ENCODE measurements at places on chromosomes 2 and 18.

- no peak for DNase-seq
Observed at GRCh38 chr18:70468861-70469547, 180.2 kb downstream of the SOCS6 start.

DNA sequence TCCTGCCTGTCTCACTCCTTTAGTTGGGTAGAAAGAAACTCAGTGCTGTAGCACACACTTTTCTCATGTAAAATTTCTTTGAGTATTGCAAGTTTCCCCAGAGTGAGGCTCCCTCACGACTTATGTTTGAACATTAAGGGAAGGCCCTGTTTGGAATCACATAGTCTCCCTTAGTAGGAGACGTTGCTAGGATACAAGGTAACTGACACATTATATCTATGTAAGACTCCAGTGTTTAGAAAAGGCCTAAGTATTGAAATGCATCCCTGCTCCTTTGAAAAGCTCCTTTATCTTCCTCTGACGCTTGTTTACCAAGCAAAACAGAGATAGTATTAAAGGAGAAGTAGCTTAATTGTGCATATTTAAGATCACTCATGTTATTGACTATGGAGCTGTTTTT, 248.2 kb downstream of the PHLPP1 start:
- DNase-seq, result no peak

GRCh38 chr2:163801486-163801885, 65.7 kb upstream of the FIGN start:
- no peak for DNase-seq

DNA sequence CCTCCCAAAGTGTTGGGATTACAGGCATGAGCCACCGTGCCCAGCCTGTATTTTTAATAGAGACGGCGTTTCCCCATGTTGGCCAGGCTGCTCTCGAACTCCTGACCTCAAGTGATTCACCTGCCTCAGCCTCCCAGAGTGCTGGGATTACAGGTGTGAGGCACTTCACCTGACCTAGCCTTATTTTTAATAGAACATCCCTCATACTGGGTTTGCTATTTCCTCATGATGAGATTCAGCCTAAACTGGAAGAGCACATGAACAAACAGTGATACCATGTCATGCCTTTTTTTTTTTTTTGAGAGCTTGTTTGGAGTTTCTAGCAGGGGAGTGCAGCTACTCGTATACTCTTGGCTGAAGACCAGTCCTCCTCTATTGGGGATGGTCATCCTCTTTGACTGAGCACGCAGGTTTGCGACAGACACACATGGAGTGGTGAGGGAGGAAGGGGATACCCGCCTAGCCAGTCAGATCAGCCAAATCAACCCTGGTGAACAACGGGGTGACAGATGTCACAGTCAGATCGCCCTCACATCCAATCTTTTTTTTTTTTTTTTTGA, 67.6 kb downstream of the USP37 start:
- DNase-seq, result no peak

- no peak for DNase-seq
Observed at GRCh38 chr2:68403199-68403644, 38.1 kb downstream of the PLEK start.

DNA sequence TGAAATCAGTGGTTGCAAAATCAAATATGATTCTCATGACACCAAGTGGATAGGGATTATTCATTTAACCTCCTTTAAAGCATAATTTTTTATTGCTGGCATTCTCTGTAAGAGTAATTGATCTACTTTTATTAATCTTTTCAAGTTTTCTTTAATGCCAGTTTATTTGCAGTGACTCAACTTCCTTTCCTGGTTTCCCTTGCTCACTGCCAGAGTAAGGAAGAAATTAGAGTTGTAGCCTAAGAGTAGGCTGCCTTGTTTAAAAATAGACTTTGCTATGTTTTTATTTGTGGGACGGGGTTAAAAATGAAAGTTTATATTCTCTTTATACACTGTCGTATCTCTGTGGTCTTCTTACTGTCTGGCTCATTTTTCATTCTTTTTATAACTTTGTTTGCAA, 148.6 kb downstream of the WDR7 start:
- no peak for DNase-seq

- no peak for DNase-seq
Observed at GRCh38 chr2:42227491-42227890, 58.3 kb downstream of the EML4 start.

- no peak for DNase-seq
Observed at GRCh38 chr2:26752656-26753055, 11.4 kb upstream of the SLC35F6 start.

Data from WERI-Rb-1 (cell line).